ENCODE measurements at places on chromosomes 12 and 14. TPM values are rescaled to one million over a fixed set of nuclear protein-coding genes. Genes with fewer than 3 reads are reported as not detected.

DNA sequence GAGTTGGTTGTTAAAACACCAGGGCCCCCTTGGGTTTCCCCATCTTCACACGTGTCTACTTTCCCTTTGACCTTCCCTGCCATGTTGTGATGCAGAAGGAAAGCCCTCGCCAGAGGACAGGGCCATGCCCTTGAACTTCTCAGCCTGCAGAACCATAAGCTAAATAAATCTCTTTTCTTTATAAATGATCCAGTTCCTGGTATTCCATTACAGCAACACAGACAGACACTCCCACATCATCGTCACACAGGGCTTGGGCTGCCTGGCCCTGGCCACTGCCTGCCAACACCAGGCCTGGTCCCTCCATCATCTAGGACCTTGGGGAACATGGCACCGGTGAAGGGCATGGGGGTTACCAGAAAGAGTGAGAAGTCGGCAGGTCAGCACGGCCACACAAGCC lies 84.8 kb downstream of the DPF3 start:
- no peak for DNase-seq

The CDCA3 gene
- 26.0 TPM for total RNA-seq

DNA sequence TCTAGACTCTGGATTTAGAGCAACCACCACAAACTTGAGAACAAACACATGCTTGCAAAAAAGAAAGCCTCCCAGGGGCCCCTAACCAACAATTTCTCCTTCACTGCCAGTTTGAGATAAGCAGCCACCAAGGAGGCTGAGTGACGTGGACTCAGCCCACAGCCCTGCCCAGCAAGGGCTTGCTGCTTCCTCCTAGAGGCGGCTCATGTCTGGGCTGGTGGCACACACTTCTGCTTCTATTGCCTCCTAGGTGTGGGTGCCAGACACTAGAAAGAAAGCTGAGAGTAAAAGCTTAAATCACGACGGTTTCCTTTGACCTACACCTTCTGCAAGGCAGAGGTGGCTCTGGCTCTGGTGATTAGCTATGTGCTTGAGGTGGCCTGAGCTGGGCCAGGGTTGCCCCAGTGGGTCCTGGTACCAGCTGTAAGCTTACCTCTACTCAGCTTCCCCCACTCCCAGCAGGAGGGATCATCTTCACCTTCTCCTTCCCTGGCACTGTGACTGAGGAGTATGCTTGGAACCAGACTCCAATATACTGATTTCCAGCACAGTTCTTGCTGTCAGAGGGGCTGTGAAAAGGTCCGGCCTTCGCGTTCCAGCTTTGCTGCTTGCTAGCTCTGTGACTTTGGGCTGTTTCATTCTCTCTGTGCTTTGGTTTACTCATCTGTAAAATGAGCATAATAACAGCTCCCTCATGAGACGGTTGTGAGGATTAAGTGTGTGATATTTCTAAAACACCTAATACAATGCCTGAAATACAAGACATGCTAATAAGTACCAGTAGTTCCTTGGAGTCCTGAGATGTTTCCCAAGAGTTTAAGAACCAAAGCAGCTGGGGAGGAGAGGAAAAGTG lies 89.7 kb upstream of the PARP11 start:
- no peak for DNase-seq

DNA sequence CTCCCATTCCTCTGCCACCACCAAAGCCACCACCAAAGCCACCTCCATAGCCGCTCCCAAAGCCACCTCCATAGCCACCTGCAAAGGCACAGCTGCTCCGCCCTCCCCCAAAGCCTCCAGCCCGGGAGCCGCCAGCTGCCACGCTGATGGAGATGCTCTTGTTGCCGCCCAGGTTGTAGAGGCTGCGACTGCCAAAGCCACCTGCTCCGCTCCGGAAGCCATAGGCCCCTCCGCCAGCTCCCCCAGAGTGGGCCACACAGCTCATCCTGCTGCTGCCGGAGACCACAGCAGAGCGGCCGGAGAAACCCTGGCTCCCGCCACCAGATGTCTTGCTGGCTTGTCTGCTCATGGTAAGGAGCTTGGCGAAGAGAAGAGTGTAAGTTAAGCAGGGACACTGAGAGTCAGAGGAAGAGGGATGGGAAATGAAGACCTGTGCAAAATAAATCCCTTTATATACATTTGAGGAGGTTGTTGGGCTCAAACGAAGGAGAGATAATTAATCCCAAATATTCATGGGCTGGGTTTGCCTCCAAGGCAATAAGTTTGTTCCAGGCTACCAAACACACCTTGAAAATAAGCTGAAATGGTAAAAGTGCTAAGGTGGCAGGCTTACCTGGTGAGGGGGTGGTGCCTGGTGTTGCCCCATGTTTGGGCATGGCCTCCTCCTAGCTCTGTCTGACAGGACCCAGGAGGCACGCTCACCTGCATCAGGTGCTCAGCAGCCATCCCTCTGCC lies at the start of gene KRT3:
KRT3 (minus strand) TSS at position 424 of the 735 bp plus-strand sequence; CDS start at position 349, 75 bp downstream.
- no peak for DNase-seq

- no peak for DNase-seq
These were observed 111.9 kb upstream of the ARHGAP5 start for GRCh38 chr14:31965071-31965734.

GRCh38 chr12:79944565-79944964 lies 9.7 kb upstream of the PPP1R12A start:
- DNase-seq = no peak

- no peak for DNase-seq
These were observed 204 bp upstream of the PRPH start for GRCh38 chr12:49294804-49295081.

DNA sequence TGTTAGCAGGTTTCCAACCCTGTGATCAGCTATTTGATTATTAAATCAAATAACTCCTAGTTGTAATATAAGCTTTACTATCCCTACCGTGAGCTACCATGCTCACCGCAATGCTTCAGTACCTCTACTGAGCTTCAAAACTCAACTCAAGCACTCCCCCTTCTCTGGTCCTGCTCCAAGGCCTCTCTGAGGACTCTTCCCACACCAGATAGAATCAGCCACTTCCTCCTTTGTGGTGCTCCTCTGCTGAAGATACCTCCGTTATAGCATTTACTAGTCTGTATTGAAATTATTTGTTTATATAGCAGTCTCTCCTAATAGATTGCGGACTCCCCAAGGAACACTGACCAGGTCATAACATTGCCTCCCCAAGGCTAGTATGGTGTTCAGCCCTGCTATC lies 17.5 kb downstream of the AREL1 start:
- DNase-seq = no peak

The TMTC1 gene
- 3.3 TPM for total RNA-seq

The ZFHX2 gene
- total RNA-seq = 0.08 TPM

- DNase-seq = no peak
These were observed 26.2 kb upstream of the PAWR start for GRCh38 chr12:79717006-79717405.

DNA sequence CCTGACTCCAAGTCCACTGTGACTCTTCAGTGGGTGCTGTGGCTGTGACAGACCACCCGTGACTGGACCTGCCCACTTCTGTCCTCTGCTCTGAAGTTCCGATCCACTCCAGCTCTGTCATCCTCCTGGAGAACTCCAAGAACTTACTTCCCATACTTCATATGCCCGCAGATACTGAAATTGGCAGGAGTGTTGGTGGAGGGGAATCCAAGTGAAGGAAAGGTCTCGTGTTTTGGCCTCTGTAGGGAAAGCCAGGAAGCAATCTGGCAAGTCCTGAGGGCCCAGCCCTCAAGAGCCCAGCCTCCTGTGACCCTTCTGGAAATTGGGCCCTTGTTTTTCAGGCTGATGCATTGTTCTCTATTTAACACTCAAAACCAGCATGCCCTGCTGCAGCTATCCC lies 22.4 kb upstream of the FKBP4 start:
- DNase-seq = no peak

DNA sequence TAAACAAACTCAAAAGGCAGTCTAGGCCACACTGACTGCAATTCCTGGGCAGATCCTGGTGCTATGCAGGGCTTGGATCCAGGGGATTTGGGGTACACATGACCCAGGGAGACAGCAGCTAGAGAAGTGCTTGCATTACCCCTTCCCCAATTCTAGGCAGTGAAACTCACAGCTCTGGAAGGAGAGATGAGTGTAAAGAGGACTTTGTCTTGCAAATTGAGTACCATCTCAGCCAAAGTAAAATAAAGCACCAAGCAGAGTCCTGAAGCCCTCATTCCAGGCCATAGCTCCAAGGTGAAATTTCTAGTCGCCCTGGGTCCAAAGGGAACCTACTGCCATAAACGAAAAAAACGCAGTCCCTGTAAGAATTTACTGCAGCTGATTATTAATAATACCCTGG lies 644.9 kb upstream of the FLRT2 start:
- DNase-seq = no peak

The KRT75 gene
- total RNA-seq = not detected

The NKX2-8 gene
- 0.33 TPM for total RNA-seq

The CCNB1IP1 gene
- total RNA-seq = 31.0 TPM

The TGM1 gene
- total RNA-seq = 1.1 TPM

DNA sequence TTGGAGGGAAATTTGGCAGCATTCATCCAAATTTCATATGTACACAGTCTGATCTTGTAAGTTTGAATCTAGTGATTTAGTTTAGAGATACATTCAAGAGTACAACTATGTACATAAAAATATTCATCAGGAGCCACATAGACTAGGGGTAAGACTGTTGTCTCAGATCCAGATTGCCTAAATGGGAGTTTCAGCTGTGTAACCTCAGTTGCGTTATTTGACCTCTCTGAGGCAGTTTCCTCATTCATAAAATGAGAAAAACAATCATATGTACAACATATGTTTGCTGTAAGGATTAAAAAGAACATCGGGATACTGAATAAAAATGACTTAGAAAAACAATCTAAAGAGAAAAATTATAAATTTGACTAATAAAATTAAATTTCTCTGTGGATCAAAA lies 577.5 kb downstream of the RPL10L start:
- no peak for DNase-seq

DNA sequence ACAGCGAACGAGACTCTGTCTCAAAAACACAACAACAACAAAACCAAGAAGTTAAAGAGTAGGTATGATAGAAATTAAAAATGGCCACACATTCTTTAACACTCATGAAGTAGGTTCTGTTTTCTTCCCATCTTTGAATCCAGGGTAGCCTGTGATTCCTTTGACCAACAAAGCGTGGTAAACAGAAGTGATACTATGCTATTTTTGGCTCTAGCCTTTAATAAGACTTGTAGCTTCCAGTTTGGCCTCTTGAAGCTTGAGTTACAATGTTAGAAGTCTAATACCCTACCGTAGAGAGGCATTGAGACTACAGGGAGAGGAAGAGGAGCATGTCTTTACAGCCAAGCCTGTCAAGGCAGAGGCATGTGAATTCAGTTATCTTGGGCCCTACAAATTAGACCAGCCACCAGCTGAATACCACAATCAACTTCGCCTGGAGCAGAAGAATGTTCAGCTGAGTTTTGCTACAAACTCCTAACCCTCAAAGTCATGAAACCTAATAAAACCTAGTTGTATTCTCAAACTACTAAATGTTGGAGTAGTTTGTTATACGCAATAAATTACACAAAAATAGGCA lies 4.9 kb upstream of the NEMF start:
- no peak for DNase-seq

- DNase-seq = no peak
These were observed 115.6 kb downstream of the EGLN3 start for GRCh38 chr14:33835261-33835655.

The SERPINA9 gene
- not detected for total RNA-seq

The ESPL1 gene
- 3.4 TPM for total RNA-seq

The SMCO2 gene
- not detected for total RNA-seq

All from liver (tissue), 10 donors.